ENCODE measurements at places on chromosomes 1 and 21. TPM values are rescaled to one million over a fixed set of nuclear protein-coding genes. Genes with fewer than 3 reads are reported as not detected.

The PLA2G2F gene
- total RNA-seq: not detected

The CACNA1S gene
- not detected for total RNA-seq

The BSND gene
- not detected for total RNA-seq

The SPOCD1 gene
- total RNA-seq: 76.4 TPM

The EPHB2 gene
- total RNA-seq: 47.3 TPM

The TENT5C gene
- 2.6 TPM for total RNA-seq

The CA14 gene
- total RNA-seq: not detected

The TM2D1 gene
- 54.4 TPM for total RNA-seq

The LCA5L gene
- total RNA-seq: 0.66 TPM

The CR1 gene
- total RNA-seq: under 0.01 TPM

The HSF2BP gene
- 1.6 TPM for total RNA-seq

The RCSD1 gene
- 0.87 TPM for total RNA-seq

The TMPRSS3 gene
- not detected for total RNA-seq

The AGPAT3 gene
- 61.7 TPM for total RNA-seq

The DDAH1 gene
- total RNA-seq: 31.4 TPM

The CD48 gene
- not detected for total RNA-seq

The XCL1 gene
- total RNA-seq: not detected

The RBBP4 gene
- total RNA-seq: 130 TPM

The SPRR3 gene
- total RNA-seq: not detected

The EXTL2 gene
- 41.2 TPM for total RNA-seq

The PROX1 gene
- total RNA-seq: under 0.01 TPM

The SLAMF9 gene
- total RNA-seq: not detected

The CHI3L2 gene
- total RNA-seq: 2.5 TPM

The AMY1A gene
- total RNA-seq: not detected

The OMA1 gene
- 39.2 TPM for total RNA-seq

The UQCRH gene
- total RNA-seq: 196 TPM

The LAPTM5 gene
- not detected for total RNA-seq

The CCDC27 gene
- total RNA-seq: not detected

The VAV3 gene
- under 0.01 TPM for total RNA-seq
